SK-N-MC (cell line): ENCODE measurements at places on chromosomes 5 and 9.

GRCh38 chr9:127953768-127954505 is 16.3 kb upstream of the DPM2 start:
- DNase-seq: no peak

DNA sequence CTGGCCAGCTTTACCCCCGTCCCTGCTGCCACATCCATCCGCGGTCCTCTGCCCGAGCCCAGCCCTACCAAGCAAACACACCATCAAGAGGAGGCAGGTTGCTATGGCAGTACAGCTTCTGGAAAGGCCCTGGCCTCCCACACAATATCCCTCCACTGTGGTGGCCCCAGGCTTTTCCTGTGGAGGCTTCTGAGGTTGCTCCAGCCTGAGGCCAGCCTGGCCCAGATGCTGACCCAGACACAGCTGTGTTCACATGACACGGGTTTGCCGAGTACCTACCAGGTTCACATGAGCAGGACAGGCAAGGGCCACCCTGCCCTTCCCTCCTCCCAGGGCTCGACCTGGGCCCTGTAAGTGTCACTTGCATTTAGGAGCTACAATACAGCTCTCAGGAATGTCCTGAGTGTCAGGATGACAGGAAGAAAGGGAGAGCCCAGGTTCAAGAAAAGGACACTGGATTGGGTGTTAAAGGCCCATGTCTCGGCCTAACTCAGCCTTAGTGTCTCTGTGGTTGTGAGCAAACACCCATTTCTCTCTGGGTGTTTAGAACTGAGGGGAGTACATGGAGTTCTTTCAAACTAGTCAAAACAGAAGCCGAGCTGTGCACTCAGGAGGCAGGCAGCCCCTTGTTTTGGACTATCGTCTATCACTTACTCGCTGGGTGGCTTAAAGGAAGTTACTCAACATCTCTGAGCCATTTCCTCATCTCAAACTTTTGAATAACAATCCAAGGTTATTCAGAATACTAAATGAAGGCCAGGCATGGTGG is 40.2 kb downstream of the NAIF1 start:
- peak; percentile 60 for DNase-seq

DNA sequence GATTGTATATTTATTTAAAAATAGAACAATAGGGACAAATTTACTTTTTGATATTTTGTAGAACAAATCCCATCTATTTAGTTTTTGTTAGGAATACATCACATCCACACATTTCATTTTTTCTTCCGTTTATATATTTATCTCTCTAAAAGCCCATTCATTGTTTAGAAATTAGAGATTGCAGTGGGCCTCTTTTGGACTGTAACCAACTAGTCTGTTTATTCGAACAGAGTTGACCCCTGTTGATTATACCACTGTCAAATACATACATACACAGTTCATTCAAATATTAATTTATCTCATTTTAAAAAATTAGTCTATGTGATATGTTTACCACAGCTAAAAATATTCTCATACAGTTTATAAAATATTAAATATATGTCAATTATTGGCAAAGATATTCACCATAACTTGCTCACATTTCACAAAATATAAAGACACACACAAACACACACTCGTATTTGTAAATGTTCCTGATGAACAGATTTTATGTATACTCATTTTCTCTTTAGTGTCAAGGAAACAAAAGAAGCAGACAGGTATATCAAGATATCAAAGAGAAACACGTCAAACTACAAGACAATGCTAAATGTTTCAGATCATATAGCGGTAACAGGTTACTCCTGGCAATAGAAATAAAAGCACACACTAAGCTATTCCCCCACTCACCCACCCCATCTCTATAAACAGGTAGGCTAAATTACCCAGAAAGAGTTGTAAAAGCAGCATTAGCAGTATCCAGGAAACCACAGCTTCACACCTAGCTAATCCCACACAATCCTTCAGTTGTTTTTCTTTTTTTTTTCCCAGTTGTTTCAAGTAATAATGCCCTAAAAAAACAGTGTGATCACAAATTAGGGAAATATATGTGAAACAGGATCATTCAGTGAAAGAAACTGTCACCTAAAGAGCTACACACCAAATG is 283.9 kb downstream of the ADAMTS6 start:
- no peak for DNase-seq

DNA sequence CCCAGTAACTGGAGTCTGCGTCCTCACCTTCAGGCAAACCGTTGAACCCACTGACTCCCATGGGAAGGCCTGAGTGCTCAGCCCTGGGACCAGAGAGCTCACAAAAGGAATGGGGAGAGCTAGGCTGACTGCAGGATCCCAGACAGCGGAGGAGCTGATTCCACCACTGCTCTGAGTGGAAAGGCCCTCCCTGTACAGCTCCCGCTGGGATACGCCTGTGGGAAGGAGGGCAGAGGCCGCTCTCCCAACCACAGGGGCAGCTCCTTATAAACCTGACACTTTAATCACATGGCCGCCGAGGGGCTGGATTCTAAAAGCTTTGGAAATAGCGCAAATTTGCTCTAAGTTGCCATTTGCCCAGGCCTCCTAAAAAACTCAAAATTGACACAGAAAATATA is 37.1 kb downstream of the DBH start:
- DNase-seq: no peak

GRCh38 chr9:9499546-9499945 is 1113.3 kb downstream of the PTPRD start:
- no peak for DNase-seq

DNA sequence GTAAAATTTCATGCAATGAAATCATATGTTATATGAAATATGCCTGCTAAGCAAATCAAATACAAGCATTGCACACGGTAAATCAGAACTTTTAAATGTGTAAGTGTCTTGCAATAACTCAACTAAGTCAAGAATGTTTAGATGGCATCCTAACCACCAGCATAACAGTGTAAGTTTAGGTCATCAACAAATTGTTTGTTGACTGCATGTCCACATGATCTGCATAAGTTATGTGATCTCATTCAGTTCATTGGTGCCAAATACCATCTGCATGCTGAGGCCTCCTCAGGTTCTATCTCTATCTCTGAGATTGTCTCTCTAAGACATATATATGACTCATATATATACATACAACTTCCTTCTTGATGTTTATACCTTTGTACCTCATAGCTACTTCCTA is 159.6 kb upstream of the STK32A start:
- DNase-seq: no peak

DNA sequence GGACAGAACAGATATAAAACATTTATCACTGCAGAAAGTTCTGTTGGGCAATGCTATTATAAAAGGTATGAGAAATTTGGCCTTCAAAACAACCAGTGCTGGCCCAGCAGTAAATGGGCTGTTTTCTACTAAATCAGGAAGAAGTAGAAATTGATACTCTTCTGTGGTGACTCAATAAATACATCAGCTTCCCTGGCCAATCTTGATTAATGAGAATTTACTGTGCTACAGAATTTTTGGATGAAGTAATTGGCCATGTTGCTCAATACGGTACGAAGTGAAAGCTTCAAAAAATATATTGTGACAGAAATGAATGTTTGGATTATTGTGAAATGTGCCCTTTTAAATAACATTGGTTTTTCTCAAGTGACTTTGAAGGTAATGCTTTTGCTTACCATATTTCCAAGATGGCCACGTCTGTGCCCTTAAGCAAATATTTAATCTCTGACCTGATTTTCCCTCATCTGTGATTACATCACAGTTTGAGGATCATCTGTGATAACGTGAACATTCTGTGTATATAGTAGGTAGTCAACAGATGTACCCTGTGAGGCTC is 4.2 kb downstream of the DNAJA1 start:
- no peak for DNase-seq

DNA sequence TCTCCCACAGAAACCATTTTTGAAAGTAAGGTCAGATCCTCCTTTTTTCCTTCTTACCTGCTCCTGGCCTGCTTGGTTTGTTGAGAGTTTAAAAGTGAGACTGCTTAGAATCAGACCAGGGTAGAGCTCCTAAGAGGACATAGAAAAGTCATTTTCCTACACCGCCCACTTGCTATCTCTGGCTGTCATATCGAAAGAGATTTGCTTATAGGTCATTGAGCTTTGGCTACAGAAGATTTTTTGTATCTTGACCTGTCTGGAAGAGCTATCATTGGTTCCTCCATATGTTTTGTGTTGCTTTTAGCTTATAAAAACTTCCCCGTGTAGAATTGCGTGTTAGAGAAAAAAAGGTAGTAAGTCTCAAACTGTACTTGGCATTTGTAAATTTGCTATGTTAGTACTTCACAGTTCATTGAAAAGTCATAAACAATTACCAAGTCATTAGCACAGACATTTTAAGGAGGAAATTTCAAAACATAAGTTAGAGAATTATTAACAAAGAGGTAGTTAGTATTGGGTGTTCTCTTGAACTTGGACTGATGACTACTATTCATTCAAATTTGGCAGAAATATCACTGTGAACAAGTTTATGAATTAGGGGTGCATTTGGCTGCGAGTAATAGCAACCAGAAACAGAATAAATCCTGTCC is 96.6 kb downstream of the MAN2A1 start:
- no peak for DNase-seq

- DNase-seq: no peak
These were observed 29.1 kb downstream of the FAM169A start for GRCh38 chr5:74837115-74837514.

DNA sequence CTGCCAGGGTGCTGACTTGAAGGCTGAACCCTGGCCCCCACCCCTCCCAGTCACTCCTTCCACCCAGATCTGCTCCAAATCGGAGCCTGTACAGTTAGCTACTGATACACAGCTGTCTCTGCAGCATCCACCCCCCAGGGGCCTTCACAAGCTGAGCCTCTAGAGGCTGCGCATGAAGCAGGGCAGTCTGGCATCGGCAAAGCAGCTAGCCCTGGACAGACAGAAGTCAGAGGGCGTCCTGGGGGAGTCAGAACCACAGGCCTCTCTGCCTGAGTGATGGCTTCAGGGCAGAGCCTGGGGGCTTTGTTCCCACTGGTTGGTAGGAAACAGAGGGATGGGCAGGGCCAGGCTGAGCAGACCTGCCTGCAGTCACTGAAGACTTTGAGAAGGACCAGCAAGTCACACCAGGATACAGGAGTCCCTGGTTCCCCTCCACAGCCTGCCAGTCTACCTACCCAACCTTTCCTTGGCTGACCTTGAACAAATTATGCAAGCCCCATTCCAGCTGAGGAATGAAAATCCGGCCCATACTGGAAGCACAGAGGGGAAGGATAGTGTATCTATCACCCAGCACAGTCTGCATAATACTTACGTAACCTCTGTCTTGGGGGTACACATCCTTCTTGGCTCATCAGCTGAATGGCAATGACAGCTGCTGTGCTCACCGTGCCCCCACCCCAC is 8.8 kb downstream of the VDAC1 start:
- no peak for DNase-seq

GRCh38 chr9:38286357-38286756 is 106.1 kb upstream of the ALDH1B1 start:
- DNase-seq: no peak

DNA sequence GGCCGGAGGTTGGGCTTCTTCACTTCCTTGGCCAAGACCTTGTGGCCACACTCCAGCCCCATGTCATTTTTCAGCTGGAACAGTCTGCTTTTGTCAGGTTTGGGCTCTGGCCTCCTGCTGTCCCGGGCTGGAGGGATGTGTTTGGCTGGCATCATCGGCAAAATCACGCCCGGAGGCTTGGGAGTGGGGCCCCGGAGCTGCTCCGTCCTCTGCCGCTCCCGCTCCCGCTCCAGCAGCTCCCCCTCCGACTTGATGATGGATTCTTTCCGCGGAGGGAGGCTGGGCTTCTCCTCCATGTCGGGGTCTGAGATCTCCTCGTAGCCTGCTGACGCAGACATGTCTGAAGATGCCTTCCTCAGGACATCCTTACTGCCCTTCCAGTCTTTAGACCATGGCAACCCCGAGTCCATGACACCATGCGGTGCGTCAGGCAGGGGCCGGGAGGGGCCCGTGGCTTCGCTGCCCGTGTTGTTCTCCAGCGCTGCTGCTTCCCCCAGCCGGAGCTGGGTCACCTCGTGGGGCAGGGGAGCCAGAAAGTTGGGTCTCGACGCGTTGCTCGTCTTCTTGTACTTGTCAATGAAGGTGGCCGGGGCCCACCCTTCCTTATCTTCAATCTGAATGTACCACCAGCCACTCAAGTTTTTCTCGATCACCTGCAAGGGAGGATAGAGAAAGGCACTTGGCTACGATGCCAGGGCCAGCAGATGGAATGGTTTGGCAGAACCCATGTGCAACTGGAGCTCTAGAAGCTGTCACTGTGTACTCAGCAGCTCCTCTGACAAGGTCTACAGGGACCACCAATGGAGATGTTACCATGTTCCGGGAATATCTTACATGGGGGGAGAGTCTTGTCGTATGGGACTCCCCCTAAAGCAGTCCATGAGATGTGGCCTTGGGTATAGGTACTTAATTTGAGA is 56.0 kb upstream of the UBTD2 start:
- DNase-seq: no peak

DNA sequence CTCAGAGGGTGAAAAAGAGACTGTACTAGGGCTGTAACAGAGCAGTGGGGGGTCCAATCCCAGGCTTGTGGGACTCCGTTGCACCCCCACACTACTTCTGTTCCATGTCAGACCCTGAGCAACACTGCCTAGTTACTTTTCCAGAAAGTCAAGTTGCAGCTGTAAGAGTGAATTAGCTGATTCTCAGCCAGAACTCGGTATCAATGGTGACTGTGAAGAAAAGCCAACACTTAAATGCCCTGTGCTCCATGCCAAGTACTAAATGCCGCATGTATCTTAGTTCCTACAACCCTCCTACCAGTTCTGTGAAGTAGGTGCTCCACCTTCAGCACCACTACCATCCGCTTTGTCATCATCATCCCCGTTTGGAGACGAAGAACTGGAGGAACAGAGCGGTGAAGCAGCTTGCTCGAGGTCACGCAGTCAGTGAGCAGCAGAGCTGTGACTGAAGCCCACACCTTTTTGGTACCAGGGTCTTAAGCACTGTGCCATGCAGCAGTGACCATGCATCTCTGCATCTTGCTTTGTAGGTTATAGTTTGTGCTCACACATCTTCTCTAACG is 64.3 kb downstream of the NSG2 start:
- DNase-seq: no peak

DNA sequence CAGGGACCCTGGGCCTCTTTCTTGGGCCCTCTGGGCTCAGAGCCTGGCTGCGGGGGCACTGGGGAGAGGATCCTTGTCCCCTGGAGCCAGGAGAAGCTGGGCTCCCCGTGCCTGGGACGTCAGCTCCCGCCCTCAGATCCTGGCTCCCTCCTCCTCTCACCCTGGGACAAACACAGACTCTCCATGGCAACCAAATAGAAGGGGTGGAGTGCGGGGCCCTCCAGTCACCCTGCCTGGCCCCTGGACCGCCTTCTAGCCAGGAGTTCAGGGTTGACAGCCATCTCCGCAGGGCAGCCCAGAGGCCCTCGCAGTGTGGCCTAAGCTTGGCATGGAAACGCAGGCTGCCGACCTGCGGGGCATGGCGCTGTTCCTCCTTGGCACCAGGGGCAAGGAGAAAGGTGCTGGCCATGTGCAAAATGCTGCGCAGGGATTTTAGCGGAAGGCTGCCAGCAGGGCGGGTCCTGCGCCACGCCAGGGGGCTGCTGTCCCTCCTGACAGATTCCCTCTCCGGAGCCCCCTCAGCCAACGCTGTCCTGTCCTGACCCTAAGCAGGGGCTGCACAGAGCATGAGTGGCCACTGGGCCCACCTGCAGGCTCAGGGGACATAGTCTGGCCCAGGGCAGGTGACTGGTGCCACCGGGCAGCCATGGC is 1.0 kb downstream of the ZDHHC11 start:
- no peak for DNase-seq

- DNase-seq: no peak
These were observed 99.8 kb downstream of the DTWD2 start for GRCh38 chr5:118888556-118888955.

GRCh38 chr5:122429545-122430318 is 117.7 kb downstream of the SNCAIP start:
- DNase-seq: no peak

- DNase-seq: no peak
These were observed 85.0 kb downstream of the LURAP1L start for GRCh38 chr9:12859704-12860251.
